Neural progenitor cell (in vitro differentiated cells): ENCODE measurements at places on chromosomes 5 and 9. TPM values are rescaled to one million over a fixed set of nuclear protein-coding genes. Genes with fewer than 3 reads are reported as not detected.

GRCh38 chr9:33718987-33719386, 76.4 kb upstream of the PRSS3 start:
- H3K27ac ChIP-seq = no peak overlapping the region
- H3K36me3 ChIP-seq = no peaks in the 10 kb centered on the region
- DNase-seq = no peak
- H3K4me3 ChIP-seq = no peak overlapping the region
- no peaks in the 10 kb centered on the region for H3K4me1 ChIP-seq

DNA sequence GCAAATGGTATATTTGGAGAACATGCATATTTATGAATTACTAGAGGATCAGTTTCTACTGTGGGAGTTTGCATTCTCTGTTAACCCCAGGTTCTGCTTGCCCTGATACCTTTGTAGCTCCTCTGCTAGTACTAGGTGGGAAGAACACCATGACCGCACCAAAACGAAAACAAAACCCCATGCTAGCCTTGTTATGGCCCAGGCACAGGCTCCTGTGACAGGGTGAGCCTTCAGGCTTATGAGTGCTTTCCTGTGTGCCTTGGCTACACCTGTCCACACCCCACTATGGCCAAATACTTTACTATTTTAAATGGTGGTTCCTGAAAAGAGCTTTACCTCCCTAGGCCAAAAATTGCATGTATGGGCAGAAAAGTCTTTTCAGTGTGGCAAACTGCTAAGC, 94.8 kb downstream of the PPIC start:
- H3K36me3 ChIP-seq = no peaks in the 10 kb centered on the region
- H3K4me3 ChIP-seq = no peak overlapping the region
- DNase-seq = no peak
- H3K27me3 ChIP-seq = no peaks in the 10 kb centered on the region

GRCh38 chr5:149951138-149951749, 6.7 kb upstream of the PDE6A start:
- H3K4me3 ChIP-seq = no peak overlapping the region
- no peaks in the 10 kb centered on the region for H3K4me1 ChIP-seq
- DNase-seq = no peak
- H3K27ac ChIP-seq = no peak overlapping the region
- no peaks in the 10 kb centered on the region for H3K36me3 ChIP-seq

DNA sequence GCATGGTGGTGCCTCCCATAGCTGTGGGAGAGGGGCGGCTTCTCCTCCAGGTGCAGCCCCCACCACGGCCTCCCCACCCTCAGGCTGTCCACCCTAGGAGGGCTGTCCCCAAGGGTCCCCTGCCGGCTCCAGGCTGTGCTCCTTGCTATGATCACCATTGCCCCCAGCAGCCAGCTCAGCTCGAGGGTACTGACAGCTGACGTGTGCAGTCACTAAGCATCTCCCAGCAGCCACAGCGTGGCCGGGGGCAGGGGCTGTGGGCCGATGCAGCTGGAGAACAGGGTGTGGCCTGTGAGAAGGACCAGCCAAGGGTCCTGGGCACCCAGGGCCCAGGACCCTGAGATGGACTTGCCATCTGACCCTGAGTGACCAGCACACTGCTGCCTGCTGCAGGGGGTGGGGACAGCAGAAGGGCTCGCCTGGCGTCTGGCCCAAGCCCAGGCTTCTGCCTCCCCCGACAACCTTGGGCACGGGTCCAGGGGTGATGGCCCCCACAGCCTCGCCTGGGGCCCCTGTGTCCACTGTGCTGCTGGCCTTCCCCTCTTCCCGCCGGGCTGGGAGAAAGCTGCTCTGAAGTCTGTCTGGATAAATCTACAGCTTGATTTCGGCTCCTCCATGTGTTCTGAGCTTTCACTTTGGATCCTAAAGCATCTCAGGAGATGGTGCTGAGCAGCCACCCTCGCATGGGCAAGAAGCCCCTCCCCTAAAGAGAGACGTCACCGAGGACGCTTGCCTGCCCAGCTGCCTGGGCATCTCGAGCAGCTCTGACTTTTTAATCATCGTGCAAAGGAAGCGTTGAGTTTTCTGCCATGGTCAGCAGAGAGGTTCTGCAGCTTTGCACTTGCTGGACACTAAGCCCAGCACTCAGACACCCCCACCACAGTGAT, 5.5 kb downstream of the KCNT1 start:
- no peak for DNase-seq
- peaks cover 16% of the 10 kb centered on the region for H3K27me3 ChIP-seq
- no peak overlapping the region for H3K27ac ChIP-seq
- no peak overlapping the region for H3K4me3 ChIP-seq
- no peaks in the 10 kb centered on the region for H3K4me1 ChIP-seq

GRCh38 chr9:121252104-121252851, 15.7 kb upstream of the GSN start:
- H3K4me3 ChIP-seq = no peak overlapping the region
- no peak overlapping the region for H3K27ac ChIP-seq
- no peaks in the 10 kb centered on the region for H3K36me3 ChIP-seq
- peaks cover 32% of the 10 kb centered on the region for H3K27me3 ChIP-seq
- DNase-seq = no peak

DNA sequence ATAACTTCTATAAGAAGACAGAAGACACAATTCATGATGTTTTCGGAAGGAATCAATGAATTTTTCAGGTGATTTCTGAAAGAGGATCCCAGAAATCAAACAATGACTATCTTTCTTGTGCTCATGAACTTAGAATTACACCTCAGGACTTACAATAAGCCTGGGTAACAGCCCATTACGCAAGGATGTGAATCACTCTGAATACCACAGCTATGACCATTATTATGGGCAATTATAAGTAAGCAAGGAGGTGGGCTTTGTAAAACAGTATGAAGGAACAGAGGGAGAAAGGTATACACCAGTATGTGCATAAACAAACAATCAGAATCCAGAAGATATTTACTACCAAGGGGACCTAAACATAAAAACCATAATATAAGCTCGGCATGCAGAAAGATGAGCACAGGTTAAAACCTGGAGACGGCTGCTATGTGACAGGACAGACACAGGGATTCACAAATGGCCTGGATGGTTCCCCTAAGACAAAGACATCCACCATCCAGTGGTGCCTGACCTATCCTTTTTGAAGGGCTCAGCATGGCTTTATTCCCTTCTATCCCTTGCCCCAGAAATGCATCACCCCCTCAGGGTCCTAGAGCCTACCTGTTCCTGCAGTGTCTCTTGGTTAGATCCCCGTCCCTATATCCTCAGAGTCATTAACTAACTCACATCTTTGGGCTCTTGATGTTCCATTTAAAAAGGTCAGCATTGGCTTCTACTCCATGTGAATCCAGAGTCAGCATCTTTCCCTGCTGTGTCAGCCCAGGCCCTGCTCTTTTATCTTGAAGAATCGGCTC, 21.8 kb upstream of the PPP2CA start:
- H3K27ac ChIP-seq = no peak overlapping the region
- no peak overlapping the region for H3K4me3 ChIP-seq
- peak; percentile 63 for DNase-seq
- no peaks in the 10 kb centered on the region for H3K27me3 ChIP-seq

DNA sequence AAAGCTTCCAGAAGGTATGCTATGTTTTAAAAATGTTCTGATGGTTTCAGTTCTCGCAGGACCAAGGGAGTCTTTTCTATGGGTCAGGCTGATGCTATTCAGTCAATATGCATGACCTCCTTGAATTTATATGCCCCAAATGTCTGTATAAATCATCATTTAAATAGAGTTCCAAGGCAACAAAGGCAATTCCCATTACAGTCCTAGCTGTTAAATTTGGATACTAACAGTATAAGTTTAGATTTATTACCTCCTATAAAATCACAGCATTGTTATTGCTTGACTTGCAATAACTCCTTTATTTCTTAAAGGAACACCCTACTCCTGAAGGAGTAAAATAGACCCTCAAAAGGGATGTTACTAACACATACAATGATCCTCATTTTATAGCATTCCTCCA, 387.7 kb upstream of the CHD1 start:
- DNase-seq = no peak
- H3K27ac ChIP-seq = no peak overlapping the region
- H3K27me3 ChIP-seq = no peaks in the 10 kb centered on the region
- no peaks in the 10 kb centered on the region for H3K4me1 ChIP-seq
- H3K36me3 ChIP-seq = no peaks in the 10 kb centered on the region
- no peak overlapping the region for H3K4me3 ChIP-seq

- H3K36me3 ChIP-seq = no peaks in the 10 kb centered on the region
- no peaks in the 10 kb centered on the region for H3K4me1 ChIP-seq
- DNase-seq = no peak
- no peak overlapping the region for H3K4me3 ChIP-seq
Measured at GRCh38 chr9:14331120-14331519, 17.2 kb upstream of the NFIB start.

GRCh38 chr9:116465576-116466270, 221.4 kb upstream of the TRIM32 start:
- no peak for DNase-seq
- H3K27ac ChIP-seq = no peak overlapping the region
- H3K4me1 ChIP-seq = peaks cover 37% of the 10 kb centered on the region

DNA sequence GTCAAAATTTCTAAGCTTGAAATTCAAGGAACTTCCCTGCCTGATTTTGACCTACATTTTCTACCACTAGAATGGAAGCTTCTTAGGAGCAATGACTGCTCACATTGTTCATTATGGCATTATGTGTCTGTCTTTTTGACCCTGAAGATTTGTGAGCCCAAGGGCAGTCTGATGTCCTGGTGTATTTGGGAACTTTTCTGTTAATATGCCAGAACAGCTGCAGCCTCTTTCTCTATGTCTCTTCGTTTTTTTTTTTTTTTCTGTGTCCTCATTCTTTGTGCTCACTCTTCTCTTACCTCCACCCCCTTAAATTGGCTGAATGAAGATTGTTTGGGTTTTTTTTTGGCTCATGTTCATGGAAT, 34.8 kb upstream of the TMC1 start:
- no peaks in the 10 kb centered on the region for H3K27me3 ChIP-seq
- H3K27ac ChIP-seq = no peak overlapping the region
- no peaks in the 10 kb centered on the region for H3K36me3 ChIP-seq
- no peak overlapping the region for H3K4me3 ChIP-seq
- DNase-seq = no peak

DNA sequence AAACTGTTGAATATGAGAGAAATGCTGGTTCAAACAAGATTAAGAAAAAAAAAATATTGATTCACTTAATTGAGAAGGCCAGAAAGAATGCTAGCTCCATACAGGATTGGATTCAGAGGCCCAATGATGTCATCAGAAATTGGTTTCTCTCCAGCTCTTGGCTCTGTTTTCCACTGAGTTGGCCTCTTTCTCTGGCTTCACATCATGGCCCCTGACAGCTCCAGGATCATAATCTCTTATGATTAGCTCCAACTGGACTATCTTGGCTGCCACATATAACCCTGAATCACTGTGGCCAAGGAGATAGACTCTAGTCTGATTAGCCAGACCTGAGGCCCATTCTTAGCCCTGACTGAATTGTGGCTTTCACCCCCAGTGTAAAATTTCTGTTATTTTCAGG, 244.7 kb upstream of the GRAMD2B start:
- DNase-seq = no peak
- H3K27ac ChIP-seq = no peak overlapping the region
- no peaks in the 10 kb centered on the region for H3K36me3 ChIP-seq
- no peaks in the 10 kb centered on the region for H3K4me1 ChIP-seq

GRCh38 chr9:754150-754931, 87.2 kb upstream of the DMRT1 start:
- no peak for DNase-seq
- no peaks in the 10 kb centered on the region for H3K27me3 ChIP-seq
- H3K36me3 ChIP-seq = no peaks in the 10 kb centered on the region
- no peak overlapping the region for H3K27ac ChIP-seq

DNA sequence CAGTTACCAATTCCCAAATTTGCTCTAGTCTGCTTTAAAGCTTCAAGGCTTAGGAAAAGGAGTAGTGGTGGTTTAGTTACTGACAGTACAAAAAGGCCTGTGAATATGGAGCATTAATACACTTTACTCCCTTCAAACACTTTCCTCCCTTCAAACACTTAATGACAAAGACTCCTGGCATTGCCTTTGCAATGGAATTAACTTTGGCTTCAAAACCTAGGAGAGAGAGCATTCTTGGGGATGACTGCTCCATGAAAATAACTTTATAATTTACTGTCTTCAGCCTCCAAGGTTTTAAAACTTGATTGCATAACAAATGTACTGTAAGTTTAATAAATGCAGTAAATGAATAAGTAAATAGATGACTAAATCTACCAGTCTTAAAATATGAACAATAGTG, 185.6 kb downstream of the TRPM3 start:
- H3K4me3 ChIP-seq = no peak overlapping the region
- peaks cover 44% of the 10 kb centered on the region for H3K4me1 ChIP-seq
- DNase-seq = no peak
- no peaks in the 10 kb centered on the region for H3K36me3 ChIP-seq
- H3K27me3 ChIP-seq = no peaks in the 10 kb centered on the region

DNA sequence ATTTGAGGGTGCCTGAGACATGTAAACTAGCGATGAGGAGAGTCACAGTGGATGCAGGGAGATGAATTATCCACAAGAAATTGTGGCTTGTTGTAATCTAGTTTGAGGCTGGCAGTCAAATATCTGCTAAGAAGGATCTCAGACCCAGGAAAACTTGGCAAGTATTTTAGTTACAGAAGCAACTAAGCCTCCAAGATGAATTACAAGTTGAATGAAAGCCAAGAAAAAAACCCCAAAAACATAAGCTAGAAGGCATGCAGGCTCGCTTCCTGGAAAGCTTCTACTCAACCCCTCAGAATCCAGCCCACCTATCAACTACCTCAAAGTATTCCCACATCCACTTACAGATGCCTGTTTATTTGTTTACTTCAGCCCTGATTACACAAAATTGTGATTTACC, 696.9 kb downstream of the MAT2B start:
- H3K27me3 ChIP-seq = no peaks in the 10 kb centered on the region
- H3K36me3 ChIP-seq = no peaks in the 10 kb centered on the region

- no peaks in the 10 kb centered on the region for H3K36me3 ChIP-seq
- no peak overlapping the region for H3K4me3 ChIP-seq
- H3K4me1 ChIP-seq = peaks cover 4% of the 10 kb centered on the region
- DNase-seq = no peak
- no peak overlapping the region for H3K27ac ChIP-seq
- no peaks in the 10 kb centered on the region for H3K27me3 ChIP-seq
Measured at GRCh38 chr5:135724617-135725016, 109.8 kb upstream of the SLC25A48 start.

- no peaks in the 10 kb centered on the region for H3K27me3 ChIP-seq
- no peaks in the 10 kb centered on the region for H3K36me3 ChIP-seq
- no peak for DNase-seq
- no peak overlapping the region for H3K4me3 ChIP-seq
- no peak overlapping the region for H3K27ac ChIP-seq
Measured at GRCh38 chr5:160702311-160702803, 149.7 kb downstream of the ATP10B start.

GRCh38 chr9:37719526-37719925, 34.1 kb upstream of the TRMT10B start:
- no peaks in the 10 kb centered on the region for H3K27me3 ChIP-seq
- H3K36me3 ChIP-seq = no peaks in the 10 kb centered on the region
- DNase-seq = no peak
- H3K4me3 ChIP-seq = no peak overlapping the region

GRCh38 chr9:80707120-80707519, 982.2 kb downstream of the TLE1 start:
- no peaks in the 10 kb centered on the region for H3K36me3 ChIP-seq
- H3K4me3 ChIP-seq = no peak overlapping the region
- no peak for DNase-seq
- H3K27ac ChIP-seq = no peak overlapping the region
- H3K27me3 ChIP-seq = no peaks in the 10 kb centered on the region
- no peaks in the 10 kb centered on the region for H3K4me1 ChIP-seq

GRCh38 chr9:89853161-89853560, 248.3 kb downstream of the GADD45G start:
- H3K27ac ChIP-seq = no peak overlapping the region
- no peak for DNase-seq
- no peaks in the 10 kb centered on the region for H3K4me1 ChIP-seq
- no peaks in the 10 kb centered on the region for H3K27me3 ChIP-seq
- no peak overlapping the region for H3K4me3 ChIP-seq

Gene FIBCD1
- 1.8 and 7.2 TPM in 2 replicates for total RNA-seq

Gene CNOT6
- 28.6 and 38.5 TPM in 2 replicates for total RNA-seq

Gene PCDHA12
- total RNA-seq = 3.4 and 5.9 TPM in 2 replicates

Gene VAV2
- 12.9 and 19.0 TPM in 2 replicates for total RNA-seq

Gene BNC2
- 1.2 and 2.4 TPM in 2 replicates for total RNA-seq

Gene CYLC2
- not detected in 2 replicates for total RNA-seq
